ENCODE measurements at places on chromosomes 1 and 21.

DNA sequence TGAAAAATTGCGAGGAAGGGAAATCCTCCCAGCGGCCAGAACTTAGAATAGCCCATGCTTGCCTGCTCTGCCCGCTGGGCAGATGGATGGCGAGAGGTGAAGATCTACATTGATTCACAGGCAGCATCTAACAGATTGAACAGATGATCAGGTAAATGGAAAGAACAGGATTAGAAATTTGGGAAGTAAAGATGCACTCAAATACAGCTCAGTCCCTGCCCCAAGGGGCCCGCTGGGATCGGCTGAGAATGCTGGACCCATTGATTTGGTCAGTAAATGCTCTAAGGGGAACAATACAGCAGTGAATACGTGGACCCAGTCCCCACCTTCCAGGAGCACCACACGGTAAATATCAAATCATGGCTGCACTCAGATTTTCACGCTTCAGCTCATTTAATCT lies 248.2 kb downstream of the MATN1 start:
- no peak for DNase-seq

DNA sequence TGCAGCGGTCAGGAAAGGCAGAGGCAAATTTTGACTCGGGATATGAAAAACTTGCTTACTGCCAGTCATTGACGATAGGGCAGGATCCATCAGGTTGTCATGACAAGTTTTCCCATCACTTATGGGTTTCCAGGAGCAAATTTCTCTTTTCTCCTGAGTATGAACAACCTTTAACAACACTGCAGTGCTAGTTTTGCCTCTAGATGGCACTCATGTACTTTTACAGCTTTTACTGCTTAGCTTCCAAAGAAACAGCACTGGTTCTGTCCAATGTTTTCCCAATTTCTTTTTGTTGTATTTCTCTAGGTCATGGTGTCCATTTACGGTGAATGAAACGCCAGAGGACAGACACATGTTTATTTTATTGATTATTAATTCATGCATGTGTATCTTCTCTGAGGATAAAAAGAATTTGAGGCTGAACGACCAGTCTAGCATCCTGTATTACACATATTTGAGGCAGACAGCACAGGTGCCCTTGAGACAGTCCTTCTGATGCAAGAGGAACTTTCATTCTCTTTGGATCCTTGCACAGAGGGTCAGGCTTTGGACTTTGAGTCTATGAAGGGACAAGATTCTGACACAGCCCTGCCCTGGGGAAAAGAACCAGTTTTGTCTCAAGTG lies 112.3 kb upstream of the TRABD2B start:
- no peak for DNase-seq

GRCh38 chr1:10745886-10746455 lies 50.5 kb downstream of the CASZ1 start:
- no peak for DNase-seq

DNA sequence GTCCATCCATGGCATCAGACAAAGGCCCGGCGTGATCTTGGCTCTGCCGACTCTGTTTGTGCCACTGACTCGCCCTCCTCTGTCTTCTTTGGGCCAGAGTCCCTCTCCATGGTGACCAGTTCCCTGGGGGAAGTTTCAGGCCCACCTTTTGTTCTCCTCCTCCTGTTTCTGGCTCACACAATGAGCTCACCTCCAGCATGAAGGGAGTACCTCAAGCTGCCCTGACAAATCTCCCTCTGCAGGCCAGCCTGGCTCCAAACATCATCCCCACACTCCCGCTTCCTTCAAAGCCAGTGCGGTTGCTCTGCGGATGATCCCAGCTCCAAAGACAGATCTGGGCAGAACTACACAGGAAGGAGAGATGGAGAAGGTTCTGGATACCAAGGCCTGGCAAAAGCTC lies 576.6 kb downstream of the NPHP4 start:
- no peak for DNase-seq

DNA sequence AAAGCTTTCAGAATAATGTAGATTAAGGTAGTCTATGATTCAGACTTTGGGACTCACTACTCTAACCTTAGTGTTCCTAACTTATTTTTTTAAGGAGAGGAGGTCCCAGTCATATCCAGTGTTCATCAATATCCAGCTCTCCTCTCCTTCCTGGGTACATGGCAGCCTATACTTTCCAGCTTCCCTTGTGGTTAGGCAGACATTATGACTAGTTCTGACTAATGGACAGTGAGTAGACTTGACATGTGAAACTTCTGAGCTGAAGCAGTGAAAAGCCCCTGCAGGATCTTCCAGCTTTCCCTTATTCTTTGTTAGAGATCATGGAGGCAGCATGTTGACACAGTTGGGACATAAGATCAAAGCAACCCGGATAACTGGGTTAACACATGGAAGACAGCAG lies 144.2 kb downstream of the PTPRU start:
- DNase-seq, result no peak

DNA sequence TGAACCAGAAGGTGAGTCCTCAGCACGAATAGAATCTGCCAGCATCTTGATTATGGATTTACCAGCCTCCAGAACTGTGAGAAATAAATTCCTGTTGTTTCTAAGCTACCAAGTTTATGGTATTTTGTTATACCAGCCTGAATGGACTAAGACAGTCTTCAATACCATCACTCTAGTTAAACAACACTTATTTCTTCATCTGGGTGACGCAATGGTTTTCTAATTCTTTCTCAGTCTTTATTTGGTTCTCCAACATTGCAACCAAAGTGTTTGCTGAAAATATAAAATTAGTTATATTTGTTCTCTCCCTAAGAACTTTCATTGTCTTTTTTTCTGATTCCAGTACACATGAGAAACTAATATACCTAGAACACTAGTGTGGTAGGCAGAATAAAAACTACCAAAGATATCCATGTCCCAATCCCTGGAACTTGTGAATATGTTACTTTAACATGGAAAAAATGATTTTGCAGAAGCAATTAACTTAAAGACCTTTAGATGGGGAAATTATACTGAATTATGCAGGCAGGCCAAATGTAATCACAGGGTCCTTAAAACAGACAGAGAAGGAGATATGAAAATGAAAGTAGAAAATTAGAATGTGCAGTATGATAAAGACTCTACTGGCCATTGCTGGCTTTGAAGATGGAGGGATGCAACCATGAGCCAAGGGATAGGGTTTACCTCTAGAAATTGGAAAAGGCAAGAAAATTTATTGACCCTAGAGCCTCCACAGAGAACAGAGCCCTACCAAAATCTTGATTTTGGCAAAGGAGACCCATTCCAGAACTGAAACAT lies 1115.1 kb downstream of the PLA2G4A start:
- DNase-seq, result no peak

GRCh38 chr1:39751595-39751994 lies 12.9 kb downstream of the PPIE start:
- DNase-seq, result no peak

GRCh38 chr1:103101399-103101798 lies 6.9 kb downstream of the COL11A1 start:
- DNase-seq, result no peak

GRCh38 chr1:230703679-230704385 lies 10.1 kb downstream of the AGT start:
- DNase-seq, result no peak

DNA sequence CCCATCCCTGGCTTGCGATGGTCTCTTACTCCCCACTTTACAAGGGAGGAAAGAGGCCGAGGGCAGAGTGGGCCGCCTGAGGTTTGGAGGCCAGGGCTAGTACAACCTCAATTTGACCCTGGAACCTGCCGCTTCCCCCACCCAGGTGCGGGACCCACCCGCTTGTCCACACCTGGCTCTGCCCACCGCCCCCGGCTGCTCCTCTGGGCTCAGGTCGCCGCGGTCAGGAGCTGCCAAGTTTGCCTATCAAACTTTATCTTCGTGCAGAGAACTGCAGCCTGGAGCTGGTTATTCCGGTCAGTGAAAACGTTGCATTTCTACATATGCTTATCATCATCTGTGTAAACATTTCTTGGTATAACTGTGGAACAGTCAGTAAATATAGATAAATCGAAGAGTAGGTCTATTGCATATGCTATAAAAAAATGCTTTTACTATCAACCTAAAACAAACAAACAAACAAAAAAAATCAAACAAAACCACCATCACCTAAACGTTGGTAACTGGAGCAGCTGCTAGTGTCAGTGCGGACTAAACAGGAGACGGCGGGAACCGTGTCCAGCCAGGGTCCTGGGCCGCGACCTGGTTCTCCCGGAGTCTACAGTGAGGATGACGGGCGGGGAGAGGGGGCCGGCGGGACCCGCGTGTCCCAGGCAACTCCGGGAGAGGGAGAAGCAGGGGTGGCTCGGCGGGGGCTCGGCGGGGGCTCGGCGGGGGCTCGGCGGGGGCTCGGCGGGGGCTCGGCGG lies 906 bp upstream of the ADARB1 start:
- no peak for DNase-seq

DNA sequence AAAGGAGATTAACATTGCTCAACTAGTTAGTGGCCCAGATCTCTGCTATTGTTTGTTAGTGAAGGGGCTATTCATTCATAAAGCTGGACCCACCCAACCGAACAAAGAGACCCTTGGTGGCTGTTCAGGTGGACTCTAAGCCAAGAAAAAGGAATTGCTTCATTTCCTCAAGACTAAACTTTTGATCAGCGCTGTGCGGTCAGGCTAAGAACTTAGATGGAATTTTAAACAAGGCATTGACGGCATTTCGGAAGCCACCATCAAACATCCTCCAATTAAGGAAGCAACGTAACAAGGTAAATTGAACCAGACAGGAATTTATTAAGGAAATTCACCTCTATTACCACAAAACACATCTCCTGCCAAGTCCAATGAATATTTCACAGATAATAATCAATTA lies 19.9 kb upstream of the SHCBP1L start:
- no peak for DNase-seq

- no peak for DNase-seq
Measured at GRCh38 chr1:36349241-36349671, 25.8 kb upstream of the EVA1B start.

DNA sequence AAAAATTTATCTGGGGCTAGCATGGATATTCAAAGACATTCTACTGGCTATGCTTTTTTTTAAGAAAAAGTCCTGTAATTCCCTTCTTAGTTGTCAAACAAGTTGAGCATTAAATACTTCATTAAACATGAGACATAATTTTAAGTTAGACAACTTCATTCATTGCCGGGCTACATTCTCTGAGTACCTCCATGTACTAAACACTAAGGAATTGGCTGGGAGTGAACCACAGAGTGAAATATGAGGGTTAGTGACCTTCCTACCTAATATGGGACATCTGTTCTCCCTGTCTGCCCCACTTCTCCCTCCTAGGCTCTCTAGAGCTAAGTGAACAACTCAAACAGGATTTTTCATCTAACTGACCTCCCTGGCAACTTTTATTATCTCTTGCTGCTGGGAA lies 370.4 kb downstream of the VAV3 start:
- DNase-seq, result no peak

DNA sequence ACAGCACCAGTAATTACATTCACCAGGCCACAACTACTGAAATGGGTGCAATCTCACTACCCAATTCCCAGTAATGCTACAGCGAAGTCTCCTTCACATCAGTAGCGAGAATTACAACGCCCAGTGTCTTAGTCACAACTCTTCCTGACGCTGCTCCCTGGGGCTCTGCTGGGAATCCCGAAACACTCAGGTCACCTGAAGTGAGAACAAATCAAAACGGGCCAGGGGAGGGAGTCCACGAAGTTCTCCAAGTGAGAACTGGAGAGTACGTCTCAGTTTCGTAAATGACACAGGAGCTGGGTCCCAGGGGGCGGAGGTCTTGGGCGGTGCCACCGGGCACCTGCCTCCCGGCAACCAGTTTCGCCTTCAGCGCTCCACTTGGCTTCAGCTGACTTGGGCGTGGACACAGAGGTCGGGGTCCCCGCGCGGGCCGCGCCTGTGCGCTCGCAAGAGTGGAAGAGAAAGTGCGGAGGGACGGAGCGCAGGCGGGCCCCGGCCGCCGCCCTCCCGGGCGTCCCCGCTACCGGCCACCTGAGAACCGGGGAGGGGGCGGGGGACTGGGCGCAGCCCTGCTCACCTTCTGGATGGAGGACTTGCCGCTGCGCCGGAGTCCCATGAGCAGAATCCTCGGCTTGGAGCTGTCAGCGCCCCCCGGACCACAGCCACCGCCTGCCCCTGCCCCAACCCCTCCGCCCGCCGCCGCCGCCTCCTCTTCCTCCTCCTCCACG lies 575 bp downstream of the RRAGC start:
- DNase-seq, result peak; percentile 38

- DNase-seq, result no peak
Measured at GRCh38 chr1:204974327-204974726, 68.7 kb upstream of the CNTN2 start.

DNA sequence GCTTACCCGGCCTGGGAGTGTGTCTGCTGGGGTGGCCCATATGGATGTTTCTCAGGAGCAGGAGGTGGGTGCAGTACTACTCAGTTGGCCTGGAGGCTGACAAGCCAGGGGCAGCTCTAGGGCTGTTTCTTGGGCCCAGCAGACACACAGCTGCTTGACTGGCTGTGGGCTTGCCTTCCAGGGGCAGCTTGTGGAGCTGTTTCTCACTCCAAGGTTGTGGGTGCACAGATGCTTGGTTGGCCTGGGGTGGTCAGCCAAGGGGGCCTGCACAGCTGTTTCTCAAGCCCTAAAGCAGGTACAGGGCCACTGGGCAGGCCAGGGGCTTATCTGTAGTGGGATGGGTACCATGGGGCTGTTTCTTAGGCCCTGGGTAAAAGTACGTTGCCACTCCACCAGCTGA lies 1078.1 kb upstream of the ADGRL2 start:
- DNase-seq, result no peak

DNA sequence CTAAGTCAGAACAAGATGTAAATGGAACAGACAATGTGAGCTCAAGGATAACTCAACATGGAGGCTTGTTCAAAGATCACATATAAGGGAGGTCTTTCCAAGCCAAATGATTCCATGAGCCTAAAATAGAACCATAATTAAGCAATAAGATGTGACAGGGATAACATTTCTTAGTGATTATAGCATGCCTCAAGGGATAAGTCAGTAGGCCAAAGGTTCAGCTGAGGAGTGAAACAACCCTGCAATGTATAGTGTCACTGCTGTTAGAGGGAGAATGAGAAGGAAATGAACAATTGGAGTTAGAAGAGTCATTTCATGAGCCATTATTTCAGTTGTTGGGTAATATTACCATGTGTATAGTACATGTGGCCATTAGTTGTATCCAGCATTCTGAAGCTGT lies 25.0 kb downstream of the GORAB start:
- no peak for DNase-seq

- no peak for DNase-seq
Measured at GRCh38 chr1:103937763-103938357, 188.2 kb downstream of the AMY1C start.

GRCh38 chr1:37234941-37235418 lies 200.7 kb upstream of the GRIK3 start:
- no peak for DNase-seq

- DNase-seq, result no peak
Measured at GRCh38 chr21:16713331-16714117, 799.3 kb upstream of the CXADR start.
